ENCODE measurements at places on chromosomes 3 and 15. TPM values are rescaled to one million over a fixed set of nuclear protein-coding genes. Genes with fewer than 3 reads are reported as not detected.
A peak's percentile ranks its signal among the peaks of the same experiment; 100 is the strongest.

GRCh38 chr3:42680271-42680670, 5.1 kb upstream of the KLHL40 start:
- H3K4me3 ChIP-seq: no peak overlapping the region
- H3K27me3 ChIP-seq: no peaks in the 10 kb centered on the region
- H3K36me3 ChIP-seq: no peaks in the 10 kb centered on the region
- H3K27ac ChIP-seq: no peak overlapping the region
- no peak for DNase-seq
- peaks cover 21% of the 10 kb centered on the region for H3K4me1 ChIP-seq

DNA sequence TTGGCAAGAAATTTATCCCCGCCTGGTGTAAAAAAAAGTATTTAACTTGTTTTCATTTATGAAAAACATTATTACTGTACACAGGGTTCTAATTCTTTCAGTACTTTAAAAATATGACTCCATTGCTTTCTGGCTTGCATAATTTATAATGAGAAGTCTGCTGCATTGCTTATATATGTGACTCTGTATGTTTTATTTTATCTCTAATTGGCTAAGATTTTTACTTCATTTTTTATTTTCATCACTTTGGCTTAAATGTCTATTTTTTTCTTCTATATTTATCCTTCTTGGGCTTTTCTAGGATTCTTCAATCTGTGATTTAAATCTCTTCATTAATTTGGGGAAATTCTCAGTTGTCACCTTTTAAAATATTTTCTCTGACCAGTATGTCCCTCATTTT, 636.6 kb upstream of the NR2F2 start:
- H3K4me3 ChIP-seq: no peak overlapping the region
- no peaks in the 10 kb centered on the region for H3K36me3 ChIP-seq
- H3K27me3 ChIP-seq: no peaks in the 10 kb centered on the region

ROPN1B gene
- not detected for total RNA-seq

- DNase-seq: peak; percentile 19
- no peak overlapping the region for H3K4me3 ChIP-seq
- H3K27ac ChIP-seq: no peak overlapping the region
- H3K36me3 ChIP-seq: no peaks in the 10 kb centered on the region
Observed at GRCh38 chr3:54891540-54891897, 36.3 kb downstream of the LRTM1 start.

- H3K27me3 ChIP-seq: no peaks in the 10 kb centered on the region
- H3K4me1 ChIP-seq: no peaks in the 10 kb centered on the region
- no peaks in the 10 kb centered on the region for H3K36me3 ChIP-seq
- H3K4me3 ChIP-seq: no peak overlapping the region
Observed at GRCh38 chr3:144810160-144810559, 838.5 kb downstream of the DIPK2A start.

- no peaks in the 10 kb centered on the region for H3K36me3 ChIP-seq
- peak overlapping the region; percentile 53 for H3K4me3 ChIP-seq
- DNase-seq: peak; percentile 51
Observed at GRCh38 chr3:12719984-12720898, 38.8 kb downstream of the TMEM40 start.
